Activated B cell treated with CpG ODN at 0.5 μM for 24 hours (primary cell): ENCODE measurements at places on chromosomes 1 and 21.

DNA sequence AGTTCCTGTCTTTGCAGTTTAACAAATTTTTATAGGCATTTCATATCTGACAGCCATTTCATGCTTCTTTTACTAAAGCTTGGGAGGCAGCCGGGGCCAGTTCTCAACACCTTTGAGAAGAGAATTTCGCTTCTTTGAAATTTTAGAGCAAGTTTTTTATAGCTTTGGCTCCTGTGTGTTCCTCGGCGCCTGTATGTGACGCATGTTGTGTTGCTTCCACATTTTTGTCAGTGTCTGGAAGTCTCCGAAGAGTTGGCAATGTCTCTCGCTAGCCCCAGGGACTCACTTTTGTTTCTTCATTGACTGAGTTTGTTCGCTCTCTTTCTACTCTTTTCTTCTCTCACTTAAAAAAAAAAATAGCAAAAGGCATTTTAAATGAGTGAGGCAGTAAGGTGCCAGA is 386.9 kb upstream of the PLXNA2 start:
- DNase-seq = no peak

DNA sequence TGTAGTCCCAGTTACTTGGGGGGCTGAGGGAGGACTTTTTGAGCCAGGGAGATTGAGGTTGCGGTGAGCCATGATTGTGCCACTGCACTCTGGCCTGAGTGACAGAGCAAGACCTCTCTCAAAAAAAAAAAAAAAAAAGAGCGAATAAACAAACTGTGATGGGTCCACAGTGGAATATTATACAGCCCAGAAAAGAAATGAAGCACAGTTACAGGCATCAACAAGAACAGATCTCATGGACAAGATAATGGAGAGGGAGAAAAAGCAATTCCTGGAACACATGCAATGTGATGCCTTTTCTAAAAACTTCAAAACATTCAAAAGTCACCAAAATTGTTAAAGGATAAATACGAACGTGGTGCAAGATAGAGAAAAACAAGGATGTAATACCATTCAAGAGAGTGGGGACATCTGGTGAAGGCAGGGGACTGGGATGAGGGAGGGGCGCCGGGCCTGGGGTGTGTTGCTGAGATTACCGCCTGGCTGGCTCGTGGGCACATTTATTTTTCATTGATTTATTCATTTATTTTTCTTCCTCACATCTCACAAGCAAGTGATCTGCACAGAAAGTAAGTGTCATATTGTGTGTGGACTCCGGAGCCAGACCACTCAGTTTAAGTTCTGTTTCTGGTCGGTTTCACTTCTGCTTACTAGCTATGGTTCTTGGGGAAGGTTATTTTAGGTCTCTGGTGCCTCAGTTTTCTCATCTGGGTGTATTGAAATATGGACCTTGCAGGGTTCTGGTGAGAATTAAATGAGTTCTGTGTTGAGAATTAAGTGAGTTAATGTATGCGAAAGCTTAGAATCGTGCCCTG is 30.1 kb downstream of the ABCG1 start:
- no peak for DNase-seq

- DNase-seq = peak; percentile 39
Observed at GRCh38 chr1:226029093-226029496, 30.0 kb upstream of the SDE2 start.

GRCh38 chr1:23897083-23897482 is 16.1 kb downstream of the CNR2 start:
- DNase-seq = no peak

DNA sequence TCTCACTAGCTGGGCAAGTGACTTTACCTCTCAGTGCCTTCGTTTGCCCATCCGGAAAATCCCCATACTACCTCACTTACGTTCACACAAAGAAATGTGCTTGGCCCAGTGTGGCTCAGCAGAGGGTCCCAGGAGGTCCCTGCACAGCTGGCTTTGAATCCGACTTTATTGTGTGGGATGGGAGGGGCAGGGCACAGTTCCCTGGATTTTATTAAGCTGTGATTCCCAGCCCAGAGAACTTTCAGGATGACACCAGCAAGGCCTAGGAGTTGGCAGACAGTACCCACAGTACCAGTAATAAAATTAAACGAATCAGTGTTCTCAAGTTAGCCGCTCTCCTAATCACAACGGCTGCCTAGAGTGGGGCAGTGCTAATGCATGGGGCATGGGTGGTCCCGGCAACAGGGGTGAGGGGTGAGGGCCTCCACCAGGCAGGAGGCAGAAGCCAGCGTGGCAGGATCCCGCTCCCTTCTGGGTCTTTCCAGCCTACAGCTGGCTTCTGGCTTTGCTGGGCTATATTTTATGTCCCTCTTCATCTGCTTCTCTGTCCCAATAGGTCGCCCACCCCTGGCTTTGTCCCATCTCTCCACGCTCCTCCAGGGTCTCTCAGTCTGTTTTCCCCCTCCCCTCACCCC is 74.9 kb downstream of the VWA5B1 start:
- no peak for DNase-seq

GRCh38 chr1:156500543-156500792 is at the start of gene MEF2D:
MEF2D (minus strand) TSS chr1:156500775; CDS start chr1:156483292, 17,483 bp downstream.
- no peak for DNase-seq

DNA sequence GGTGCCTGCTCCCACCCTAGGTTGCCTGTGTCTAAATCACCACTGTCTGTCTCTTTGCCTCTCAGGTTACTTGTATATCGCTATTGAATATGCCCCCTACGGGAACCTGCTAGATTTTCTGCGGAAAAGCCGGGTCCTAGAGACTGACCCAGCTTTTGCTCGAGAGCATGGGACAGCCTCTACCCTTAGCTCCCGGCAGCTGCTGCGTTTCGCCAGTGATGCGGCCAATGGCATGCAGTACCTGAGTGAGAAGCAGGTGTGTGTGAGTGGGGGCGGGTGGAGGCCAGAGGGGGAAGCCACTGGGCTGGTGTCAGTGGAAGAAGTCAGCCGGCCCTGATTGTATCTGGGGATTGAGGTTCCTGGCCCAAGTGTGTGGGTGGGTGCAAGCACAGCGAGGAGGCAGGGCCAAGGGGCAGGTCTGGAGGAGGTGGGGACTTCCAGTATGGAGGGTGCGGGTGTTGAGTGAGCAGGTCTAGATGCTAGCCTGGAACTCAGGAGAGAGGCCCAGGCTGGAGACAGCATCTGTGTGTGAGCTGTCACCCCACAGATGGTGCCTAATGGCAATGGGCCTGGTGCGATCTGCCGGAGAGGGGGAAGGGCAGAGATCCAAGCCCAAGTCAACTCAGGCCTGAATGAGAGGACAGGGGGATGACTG is 17.2 kb downstream of the TIE1 start:
- DNase-seq = no peak

DNA sequence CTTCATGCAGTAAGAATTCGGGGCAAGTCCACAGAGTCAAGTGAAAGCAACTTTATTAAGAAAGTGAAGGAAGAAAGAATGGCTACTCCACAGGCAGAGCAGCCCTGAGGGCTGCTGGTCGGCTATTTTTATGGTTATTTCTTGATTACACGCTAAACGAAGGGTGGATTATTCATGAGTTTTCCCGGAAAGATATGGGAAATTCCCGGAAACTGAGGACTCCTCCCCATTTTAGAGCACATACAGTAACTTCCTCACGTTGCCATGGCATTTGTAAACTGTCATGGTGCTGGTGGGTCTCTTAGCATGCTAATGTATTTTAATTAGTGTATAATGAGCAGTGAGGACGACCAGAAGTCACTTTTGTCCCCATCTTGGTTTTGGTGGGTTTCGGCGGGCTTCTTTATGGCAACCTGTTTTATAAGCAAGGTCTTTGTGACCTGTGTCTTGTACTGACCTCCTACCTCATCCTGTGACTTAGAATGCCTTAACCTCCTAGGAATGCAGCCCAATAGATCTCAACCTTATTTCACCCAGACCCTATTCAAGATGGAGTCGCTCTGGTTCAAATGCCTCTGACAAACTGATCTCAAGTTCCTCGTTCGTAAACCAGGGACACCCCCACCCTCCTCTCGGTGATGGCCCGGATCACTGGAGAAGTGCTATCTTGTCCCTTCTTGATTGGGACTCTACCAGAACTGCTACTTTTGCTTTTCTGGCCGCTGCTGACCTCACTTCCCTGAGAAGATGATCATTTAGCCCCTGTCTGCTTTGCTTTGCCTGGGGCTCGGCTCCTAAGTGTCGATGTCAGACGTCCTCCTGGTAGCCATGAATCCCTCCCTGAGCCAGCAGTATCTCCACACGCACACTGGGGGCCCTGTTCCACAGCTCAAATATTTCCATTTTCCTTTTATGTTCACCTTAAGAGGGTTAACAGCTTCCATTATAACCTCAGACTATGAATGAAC is 48.8 kb downstream of the CLSTN1 start:
- no peak for DNase-seq

DNA sequence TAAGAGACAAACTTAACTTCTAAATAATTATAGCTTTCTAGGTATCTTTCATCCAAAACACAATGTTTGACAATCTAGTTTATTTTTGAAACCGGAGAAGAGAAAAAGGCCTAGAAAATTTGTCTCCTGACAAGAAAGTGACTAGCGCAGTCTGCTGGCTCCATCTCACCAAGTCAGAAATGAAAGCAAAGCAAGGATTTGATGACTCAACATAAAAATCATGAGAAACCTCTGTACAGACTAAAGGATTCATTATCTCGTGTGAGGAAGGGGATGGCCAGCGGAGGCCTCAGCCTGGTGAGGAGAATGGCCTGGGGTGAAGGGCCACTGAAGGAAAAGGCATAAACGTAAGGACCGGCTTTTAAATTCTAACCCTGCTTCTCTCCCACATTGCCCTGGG is 20.0 kb upstream of the TSNAX start:
- DNase-seq = no peak

DNA sequence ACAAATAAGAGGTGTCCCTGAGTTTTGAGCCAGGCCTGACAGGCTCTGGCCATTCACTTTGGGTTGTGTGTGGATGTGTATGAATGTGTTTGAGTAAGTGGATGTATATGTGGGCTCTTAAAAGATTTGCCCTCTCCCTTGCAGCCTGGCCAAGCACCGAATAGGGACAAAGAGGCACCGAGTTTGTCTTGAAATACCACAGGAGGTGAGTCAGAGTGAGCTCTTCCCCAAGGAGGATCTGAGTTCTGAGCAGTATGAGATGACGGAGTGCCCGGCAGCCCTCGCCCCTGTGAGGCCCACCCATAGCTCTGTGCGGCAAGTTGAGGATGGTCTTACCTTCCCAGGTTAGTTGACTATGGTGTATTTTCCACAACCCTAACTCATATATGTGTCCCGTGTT is 19.0 kb downstream of the KDM4A start:
- DNase-seq = no peak

- no peak for DNase-seq
Observed at GRCh38 chr1:28796352-28797211, 15.4 kb upstream of the OPRD1 start.

- DNase-seq = no peak
Observed at GRCh38 chr1:6386371-6386949, 7.1 kb downstream of the ACOT7 start.

- no peak for DNase-seq
Observed at GRCh38 chr1:110522560-110522959, 3.6 kb upstream of the KCNA10 start.

DNA sequence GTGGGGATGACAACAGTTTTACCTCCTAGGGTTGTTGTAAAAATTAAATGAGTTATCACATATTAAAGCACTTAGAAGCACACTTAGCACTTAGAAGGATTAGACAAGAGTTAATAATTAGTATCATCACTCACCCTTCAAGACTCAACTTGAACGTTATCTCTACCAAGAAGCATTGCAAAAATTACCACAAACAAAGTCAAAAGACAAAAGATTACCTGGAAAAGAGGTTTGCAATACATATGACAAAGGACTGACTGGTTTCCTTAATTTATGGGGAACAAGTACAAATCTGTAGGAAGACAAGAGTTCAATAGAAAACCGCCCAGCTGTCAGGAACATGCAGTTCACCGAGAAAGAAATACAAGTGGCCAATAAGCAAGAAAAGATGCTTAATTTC is 93.3 kb upstream of the ATP1A1 start:
- DNase-seq = no peak

- DNase-seq = no peak
Observed at GRCh38 chr1:166703726-166704462, 135.4 kb upstream of the POGK start.

DNA sequence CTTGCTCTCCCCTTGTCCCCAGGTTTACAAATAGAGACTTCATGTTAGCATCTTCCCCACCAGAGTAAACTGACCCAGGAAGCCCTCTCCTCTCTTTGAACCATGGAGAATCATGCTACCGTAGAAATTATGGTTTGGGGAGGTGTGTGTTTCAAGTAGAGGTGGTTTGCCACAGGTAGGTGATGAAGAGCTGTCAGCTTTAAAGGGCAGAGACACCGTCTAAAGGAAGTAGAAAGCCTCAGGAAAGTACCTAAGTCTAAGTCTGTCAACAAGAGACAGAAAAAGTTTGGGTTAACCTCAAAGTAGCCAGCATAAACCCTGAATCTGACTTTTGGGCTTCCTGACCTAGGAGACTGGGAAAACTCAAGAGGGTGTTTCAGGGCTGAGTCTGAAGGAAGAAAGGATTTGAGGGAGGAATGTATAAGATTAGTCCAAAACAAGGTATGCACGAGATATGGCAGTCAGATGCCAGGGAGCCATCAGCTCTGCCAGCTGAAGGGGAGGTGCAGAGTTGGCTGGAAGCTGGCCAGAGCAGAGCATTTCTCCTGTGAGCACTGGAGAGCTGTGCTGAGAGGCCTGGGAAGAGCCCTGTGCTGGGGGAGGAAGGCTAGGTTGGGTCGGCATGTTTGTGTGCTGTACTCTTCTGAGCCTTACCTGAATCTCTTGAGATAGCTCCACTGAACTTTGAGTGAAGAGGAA is 14.3 kb downstream of the ADAMTSL4 start:
- no peak for DNase-seq

DNA sequence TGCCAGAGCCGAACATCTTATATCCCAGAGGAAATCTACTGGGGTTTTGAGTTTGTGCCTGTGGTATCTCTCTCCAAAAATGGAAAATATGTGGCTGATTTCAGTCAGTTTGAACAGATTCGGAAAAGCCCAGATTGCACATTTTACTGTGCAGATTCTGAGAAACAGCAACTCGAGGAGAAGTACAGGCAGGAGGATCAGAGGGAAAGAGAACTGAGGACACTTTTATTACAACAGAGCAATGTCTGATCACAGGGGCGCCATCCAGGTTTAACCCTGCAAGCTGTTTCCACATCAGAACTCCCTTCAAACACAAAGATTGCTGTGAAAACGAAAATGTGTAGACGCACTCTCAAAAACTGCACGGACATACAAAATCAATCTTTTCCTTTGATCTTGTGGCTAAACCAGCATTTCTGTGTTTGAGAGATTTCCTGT is 43.4 kb downstream of the KCNJ15 start:
- DNase-seq = no peak

DNA sequence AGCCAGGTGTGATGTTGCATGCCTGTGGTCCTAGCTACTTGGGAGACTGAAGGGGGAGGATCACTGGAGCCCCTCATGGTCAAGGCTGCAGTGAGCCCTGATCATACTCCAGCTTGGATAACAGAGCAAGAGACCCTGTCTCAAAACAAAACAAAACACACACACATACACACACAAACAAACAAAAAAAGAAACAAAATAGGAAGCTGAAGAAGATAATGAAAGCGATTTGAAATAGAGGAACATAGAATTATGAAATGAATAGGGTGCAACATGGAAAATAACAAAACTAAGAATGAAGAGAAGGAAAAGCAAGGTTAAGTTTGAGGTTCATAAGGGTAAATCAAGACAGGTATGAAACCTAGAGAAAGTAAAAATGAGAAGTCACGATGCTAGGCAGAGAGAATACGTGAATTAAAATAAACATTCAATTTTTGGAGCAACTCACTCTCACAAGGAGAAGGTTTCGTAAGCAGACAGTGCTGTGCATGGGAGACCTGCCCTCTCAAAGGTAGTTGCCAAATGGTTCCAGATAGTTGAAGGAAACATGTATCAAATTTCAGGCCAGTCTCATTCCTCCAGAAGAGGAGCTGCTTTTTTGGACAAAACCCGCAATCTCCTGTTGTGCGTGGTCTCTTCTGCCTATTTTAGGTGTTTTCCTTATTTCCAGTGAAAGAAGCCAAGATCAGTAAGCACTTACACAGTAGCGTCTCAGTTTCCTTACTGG is 3.3 kb downstream of the CD46 start:
- DNase-seq = no peak
